SK-N-SH (cell line): ENCODE measurements at places on chromosomes 6 and 20. TPM values are rescaled to one million over a fixed set of nuclear protein-coding genes. Genes with fewer than 3 reads are reported as not detected.

Gene CLIC5
- polyA plus RNA-seq: 0.03 TPM in 1 of 2 replicates, not detected in the other

Gene KIAA0408
- 4.0 and 5.9 TPM in 2 replicates for polyA plus RNA-seq

Gene KIF25
- polyA plus RNA-seq: not detected in 2 replicates

Gene METTL24
- not detected in 2 replicates for polyA plus RNA-seq

Gene SYCP2L
- polyA plus RNA-seq: 0.82 and 1.5 TPM in 2 replicates

Gene SYNDIG1
- polyA plus RNA-seq: not detected in 2 replicates

Gene EPHA7
- under 0.01 TPM in 1 of 2 replicates, not detected in the other for polyA plus RNA-seq

Gene GABRR1
- not detected in 2 replicates for polyA plus RNA-seq

Gene UBE2C
- 82.8 and 115 TPM in 2 replicates for polyA plus RNA-seq

Gene IRF4
- not detected in 2 replicates for polyA plus RNA-seq

- DNase-seq: no peak
These were observed 153.2 kb downstream of the AIG1 start for GRCh38 chr6:143213859-143214376.

- no peak for DNase-seq
These were observed 106.6 kb upstream of the BTN3A2 start for GRCh38 chr6:26258212-26258977.

DNA sequence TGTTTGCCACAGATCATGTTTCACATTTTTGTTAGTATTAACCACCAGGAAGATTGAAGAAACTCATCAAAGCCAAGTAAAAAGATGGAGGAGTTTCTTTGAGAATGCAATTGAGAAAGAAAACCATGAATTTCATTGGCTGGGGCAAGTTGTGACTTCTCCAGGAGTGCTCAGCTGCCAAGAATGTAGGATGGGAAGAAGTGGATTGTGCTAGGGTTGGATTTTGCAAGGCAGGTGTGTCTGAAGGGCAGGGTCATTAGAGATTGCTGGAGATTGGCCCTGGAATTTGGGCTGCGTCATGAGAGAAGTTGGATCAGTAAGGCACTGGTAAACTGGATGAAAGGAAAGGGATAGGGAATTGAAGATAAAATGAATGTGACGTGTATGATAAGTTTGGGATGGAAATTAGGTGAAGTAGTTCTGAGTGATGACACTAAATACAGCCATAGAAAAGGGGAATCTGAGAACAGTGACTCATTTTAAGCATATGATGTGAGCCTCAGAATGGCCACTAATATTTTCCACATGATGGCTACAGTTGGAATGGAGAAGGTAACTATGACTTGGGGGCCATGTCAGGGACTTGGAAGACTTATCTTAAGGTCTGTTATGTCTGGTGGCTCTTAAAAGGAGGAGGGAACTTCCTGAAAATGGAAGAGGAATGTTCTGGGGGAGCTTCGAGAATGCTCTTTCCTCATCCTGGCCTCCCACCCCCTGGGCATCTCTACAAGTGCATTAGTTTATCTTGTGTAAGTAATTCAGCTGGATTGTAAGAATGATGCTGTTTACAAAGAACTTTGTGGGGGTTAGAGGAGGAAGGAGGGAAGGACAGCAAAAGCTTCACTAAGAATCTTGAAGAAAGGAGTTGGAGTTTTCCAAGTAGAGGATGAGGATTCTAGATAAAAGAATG is 27.8 kb upstream of the ERVFRD-1 start:
- no peak for DNase-seq

DNA sequence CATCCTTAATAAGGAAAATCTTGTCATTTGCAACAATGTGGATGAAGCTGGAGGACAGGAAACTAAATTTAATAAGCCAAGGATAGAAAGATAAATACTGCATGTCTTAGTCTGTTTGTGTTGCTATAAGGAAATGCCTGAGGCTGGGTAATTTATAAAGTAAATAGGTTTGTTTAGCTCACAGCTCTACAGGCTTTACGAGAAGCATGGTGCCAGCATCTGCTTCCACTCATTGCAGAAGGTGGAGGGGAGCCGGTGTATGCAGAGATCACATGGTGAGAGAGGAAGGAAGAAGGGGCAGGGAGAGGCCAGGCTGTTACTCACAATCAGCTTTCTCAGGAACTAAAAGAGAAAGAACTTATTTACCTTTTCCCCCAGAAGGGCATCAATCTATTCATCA is 118.9 kb upstream of the SMLR1 start:
- DNase-seq: no peak

DNA sequence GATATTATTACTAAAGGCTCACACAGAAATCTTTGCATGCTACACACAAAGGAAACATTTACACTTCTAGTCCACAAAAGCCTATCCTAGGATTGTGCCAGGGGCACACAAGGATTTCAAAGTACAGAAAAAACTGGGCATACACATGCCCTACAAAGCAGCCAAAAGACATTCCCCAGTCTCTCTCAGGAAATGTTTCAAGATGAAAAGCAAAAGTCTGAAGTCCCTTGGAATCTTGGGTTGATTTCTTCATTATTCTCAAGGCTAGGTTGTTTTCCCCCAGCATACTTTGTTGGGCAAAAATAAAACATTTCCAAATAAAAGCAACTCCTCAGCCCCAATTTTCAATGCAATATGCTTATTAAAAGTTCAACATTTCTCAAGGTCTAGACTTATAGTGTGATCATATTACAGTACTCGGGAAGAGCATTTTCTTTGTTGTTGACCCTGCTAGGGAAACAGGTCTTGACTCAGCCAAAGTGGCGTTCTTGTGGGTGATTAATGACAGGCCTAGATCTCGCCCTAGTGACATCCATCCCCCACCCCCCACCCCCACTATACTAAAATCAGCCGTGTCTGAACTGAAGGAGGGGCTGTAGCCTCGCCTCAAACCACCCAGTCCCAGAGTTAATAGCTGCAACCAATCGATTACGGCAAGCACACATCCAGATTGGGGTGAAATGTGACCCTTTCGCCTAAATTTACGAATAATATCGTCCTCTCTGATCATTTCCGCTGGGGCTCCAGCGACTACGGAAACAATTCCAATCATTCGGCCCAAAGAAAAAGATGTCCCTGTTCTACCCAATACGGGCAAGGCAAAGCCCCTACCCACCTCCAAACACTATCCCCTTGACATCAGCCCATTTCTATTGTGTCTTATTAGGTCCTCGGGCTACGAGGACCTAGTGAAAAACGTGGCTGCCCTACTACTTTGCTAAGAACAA is 1.4 kb downstream of the AKIRIN2 start:
- DNase-seq: peak; percentile 69

- DNase-seq: no peak
These were observed 269.6 kb downstream of the GRIK2 start for GRCh38 chr6:101663100-101663499.

- no peak for DNase-seq
These were observed at the start of gene APCDD1L for GRCh38 chr20:58515233-58516212. TSS of gene APCDD1L (minus strand) at chr20:58515399. CDS start at chr20:58514707, 692 bp downstream.

DNA sequence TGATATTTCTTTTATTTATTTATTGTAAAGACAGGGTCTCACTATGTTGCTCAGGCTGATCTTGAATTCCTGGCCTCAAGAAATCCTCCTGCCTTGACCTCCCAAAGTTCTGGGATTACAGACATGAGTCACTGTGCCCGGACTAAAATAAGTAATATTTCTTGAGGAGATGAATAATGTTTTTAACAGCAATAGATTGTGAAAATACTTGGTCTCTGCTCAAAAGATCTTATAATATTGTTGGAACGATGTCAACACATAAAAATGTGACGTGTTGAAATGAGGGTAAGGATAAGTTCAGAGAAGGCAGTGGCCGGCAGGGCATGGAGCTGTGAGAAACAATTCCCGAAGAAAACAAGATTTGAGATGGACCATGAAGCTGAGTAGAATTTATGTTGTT is 178.7 kb downstream of the GJA1 start:
- no peak for DNase-seq

- DNase-seq: no peak
These were observed 14.9 kb upstream of the CST7 start for GRCh38 chr20:24934101-24934661.

DNA sequence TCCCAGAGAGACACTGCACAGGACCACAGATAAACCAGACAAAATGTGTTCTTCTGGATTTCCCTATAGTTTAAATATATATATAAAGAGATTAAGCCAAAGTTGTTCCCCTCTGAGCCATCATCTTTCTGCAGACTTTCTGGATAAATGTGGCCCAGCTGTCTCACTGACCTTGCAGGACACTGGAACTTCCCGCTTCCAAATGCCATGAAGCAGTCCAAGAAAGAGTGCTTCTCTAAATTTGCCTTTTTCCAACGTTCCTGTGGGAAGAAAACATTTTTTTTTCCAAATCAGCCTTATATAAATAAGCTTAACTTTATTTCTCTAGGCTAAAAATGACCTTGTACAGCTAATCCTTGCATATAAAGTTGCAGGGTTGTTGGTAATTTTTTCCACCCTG is 65.7 kb downstream of the CYP39A1 start:
- DNase-seq: no peak

DNA sequence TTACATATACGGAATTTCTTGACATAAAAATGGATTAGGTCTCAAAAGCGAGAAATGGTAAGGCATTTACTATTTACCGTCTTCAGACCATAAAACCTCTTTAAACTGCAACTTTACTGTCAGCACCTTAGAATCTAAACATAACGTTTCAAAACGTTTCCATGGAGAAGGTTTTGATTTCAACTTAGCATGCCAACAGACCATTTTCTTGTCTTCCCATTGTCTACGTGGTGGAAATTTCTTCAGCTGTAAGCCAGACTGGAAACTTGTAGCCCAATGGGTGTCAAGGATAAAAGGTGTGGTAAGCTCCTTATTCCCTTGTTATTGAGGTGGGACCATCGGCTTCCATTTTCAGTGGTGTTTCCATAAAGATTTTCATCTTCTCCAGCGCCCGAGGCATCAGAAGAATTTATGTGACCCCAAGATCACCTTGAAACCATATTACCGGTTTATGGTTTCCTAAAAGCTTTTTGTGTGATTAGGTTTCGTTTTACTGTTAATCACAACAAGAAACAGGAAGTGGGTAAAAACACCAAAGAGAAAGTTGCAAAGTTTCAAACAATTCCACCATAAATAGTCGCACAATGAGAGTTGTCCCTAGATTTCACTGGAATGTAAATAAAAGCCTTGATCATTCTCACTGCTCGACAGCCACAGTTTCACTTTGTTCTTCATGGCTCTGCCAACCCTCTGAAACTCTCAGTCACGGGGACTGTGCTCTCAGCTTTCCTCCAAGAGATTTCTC is 63.0 kb upstream of the CD2AP start:
- DNase-seq: no peak

- DNase-seq: no peak
These were observed 213.5 kb upstream of the PLN start for GRCh38 chr6:118334634-118335033.

DNA sequence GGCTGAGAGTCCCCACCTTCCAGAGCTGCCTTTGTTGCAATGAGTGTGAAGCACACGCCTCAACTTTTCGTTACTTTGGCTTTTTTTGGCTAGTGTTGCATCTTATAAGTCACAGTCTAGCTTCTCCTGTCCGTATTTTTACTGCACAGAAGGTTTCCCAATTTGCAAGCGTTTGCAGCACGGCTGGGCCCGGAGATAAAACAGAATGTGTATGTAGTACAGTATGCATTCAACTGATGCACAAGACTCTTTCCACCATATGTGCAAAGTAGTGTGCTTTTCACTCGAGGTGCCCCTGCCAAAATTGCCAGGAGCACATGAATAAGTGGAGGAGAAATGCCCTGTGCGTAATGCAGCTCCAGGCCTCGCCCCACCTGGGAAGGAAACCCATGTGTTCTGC is 79.6 kb downstream of the SOBP start:
- DNase-seq: no peak

DNA sequence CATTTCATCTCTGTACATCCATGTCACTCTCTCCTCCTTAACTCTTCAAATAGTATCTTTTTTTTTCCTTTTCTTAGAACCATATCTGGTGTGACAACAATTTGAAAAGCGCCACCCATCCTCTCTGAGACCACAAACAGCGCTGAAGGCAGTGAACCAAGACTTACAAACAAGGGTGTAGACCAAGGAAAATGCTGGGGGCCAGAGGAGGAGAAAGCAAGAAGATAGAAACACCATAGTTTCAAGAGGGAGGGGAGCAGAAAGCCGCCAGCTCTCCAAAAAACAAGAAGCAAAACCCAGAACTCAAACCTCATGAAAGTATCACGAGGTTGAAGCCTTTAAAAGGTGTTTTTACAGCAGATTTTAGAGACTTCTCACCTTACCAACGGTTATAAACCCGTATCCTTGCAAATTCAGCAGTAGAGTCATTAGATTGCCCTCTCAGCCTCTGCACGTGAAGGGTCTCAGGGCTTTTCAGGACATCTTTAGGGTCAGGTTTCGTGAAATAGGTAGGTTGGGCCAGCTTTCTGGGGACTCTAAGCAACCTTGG is 13.3 kb upstream of the RIPOR2 start:
- no peak for DNase-seq

- no peak for DNase-seq
These were observed 1167.7 kb upstream of the ADGRB3 start for GRCh38 chr6:67467341-67467740.

GRCh38 chr20:63062188-63063140 is 55.7 kb upstream of the BHLHE23 start:
- no peak for DNase-seq

DNA sequence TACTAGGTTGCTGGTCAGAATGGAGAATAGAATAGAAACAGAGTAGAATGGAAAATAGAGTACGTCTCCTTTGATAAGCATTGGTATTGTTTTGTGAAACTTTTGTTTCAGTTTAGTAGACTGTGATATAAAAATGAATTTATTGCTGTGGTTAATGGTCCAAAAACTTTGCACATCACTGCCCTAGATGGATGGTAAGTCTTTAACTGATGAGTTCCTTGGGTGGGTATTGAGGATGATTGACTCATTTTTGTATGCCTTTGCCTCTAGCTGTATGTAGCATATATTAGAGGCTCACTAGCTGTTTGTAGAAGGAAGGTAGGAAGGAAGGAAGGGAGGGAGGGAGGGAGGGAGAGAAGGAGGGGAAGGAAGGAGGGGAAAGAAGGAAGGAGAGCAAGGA is 48.3 kb downstream of the ZDHHC14 start:
- DNase-seq: no peak

DNA sequence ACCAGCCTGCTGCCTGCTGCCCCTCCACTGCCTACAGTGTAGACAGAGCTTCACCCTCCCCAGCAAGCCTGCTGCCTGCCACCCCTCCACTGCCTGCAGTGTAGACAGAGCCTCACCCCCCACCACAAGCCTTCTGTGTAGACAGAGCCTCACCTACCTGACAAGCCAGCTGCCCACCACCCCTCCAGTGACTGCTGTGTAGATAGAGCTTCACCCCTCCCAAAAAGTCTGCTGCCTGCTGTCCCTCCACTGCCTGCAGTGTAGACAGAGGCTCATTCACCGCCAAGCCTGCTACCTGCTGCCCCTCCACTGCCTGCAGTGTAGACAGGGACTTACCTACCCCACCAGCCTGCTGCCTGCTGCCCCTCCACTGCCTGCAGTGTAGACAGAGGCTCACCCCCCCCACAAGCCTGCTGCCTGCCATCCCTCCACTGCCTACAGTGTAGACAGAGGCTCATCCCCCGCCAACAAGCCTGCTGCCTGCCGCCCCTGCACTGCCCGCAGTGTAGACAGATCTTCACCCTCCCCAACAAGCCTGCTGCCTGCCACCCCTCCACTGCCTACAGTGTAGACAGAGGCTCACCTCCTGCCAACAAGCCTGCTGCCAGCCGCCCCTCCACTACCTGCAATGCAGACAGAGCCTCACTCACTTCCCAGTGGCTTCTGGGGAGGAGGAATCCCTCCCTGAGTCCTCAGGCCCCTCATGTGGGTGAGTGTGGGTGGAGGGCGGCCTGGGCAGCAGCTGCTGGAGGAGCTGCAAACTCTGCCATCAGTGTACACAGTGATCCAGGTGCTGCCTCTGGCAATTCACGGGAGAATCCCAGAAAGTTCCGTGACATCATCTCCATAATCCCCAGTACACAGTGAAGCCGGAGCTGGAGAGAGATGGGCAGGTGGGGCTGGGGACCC is 140.9 kb downstream of the DLL1 start:
- DNase-seq: no peak

GRCh38 chr20:13325033-13325432 is 104.0 kb downstream of the ISM1 start:
- peak; percentile 38 for DNase-seq
